ENCODE measurements at places on chromosomes 6 and 20.

DNA sequence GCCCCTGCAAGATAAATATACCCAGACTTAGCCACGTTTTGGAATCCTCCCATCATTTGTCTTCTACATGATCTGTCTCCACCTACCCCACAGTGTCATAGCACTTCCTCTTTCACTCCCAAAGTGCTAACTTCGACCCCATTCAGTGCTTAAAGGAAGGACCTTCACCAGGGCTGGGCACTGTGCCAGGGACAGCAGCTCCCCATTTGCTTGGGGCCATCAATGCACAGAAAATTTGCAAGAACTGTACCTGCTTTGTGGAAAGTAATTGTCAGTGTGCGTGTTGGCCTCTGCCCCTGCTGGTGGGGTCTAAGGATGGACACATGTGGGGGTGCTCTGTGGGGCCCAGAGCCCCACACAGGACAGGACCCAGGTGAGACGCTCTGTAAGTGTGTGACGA is 5.2 kb upstream of the BPIFA2 start:
- DNase-seq, result no peak

GRCh38 chr6:147839708-147840610 is 331.5 kb downstream of the SAMD5 start:
- DNase-seq, result no peak

GRCh38 chr20:53187392-53188068 is 215.4 kb downstream of the TSHZ2 start:
- DNase-seq, result no peak

- no peak for DNase-seq
These were observed 68.2 kb upstream of the XRN2 start for GRCh38 chr20:21234806-21235483.

- DNase-seq, result no peak
These were observed 508.1 kb upstream of the ID4 start for GRCh38 chr6:19329078-19329477.

DNA sequence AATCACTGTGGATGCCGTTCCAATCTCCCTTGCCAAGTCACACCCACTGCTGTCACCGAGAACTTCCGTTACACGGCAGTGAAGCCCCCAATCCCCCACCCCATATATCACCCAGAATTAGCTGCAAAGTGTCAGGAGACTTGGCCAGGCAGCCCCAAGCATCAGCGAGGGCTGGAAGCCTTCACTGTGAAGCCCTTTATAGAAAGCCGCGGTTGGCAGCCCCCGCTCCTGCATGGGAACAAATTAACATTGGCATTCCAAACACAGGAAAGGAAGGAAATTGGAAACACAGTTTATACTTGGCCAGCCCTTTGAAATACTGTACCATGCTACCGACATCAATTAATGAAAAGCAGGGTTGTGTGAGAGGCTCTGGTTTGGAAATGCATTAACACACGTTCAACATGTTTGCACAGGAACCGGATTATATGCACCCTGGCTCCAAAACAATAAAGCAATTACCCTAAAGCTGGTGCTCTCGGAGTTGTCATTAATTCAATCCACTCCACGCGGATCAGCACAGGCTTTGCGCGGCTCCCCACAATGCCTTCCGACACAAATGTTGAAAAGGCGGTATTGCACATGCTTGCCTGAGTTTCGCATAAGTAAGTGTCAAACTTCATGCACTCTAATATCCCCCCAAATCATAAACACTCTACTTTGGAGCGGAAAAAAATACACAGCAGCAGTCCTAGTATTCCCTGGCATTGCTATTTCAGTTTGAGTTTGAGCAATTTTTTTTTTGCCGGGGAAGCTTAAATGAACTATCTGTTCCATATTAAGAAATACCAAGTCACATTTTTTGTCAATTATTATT is 7.1 kb downstream of the BMP7 start:
- DNase-seq, result no peak

DNA sequence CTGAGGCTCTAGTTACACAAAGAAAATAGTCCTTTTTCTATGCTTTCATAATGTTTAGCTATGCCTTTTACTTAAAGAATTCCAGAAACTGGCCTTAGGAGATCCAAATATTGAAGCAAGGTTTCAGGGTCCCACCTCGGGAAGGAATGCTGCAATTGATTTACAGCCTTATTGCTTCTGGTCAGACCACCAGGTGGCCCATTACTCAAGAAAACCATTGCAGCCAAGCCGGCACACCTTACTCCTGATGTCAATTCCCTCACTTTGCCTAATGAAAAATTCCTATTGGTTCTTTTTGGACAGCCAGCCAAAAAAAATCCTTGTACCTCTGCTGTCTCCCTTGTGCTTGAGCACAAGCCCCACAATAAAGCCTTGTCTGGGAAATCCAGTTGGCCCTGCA is 173.9 kb downstream of the LMBRD1 start:
- DNase-seq, result no peak

- peak; percentile 40 for DNase-seq
These were observed 53.2 kb downstream of the PTPN1 start for GRCh38 chr20:50563133-50563944.

DNA sequence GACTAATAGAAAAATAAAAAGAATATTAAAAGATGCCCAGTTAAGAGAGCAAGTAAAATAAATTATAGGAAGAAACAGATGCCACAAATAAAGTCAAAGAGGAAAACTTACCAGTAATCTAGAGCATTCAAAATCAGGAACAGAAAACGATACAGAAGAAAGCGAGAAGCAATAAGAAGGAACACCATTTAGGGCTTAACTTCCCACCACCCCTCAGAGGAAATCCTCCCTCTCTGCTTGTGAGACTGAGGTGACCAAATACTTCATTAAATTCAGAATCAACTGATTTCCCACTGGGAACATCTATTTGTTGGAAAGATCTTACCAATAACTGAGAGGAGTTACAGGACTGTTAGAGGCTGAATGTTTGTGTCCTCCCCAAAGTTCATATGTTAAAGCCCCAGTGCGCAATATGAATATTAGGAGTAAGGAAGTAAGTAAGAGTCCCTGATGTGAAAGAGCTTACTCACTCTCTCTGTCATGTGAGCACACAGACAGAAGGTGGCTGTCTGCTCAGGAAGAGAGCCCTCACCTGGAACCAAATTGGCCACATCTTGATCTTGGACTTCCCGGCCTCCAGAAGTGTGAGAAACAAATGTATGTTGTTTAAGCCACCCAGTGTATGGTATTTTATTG is 19.5 kb downstream of the KATNA1 start:
- DNase-seq, result no peak

- DNase-seq, result no peak
These were observed 51.2 kb upstream of the KCNG1 start for GRCh38 chr20:51074062-51074461.

DNA sequence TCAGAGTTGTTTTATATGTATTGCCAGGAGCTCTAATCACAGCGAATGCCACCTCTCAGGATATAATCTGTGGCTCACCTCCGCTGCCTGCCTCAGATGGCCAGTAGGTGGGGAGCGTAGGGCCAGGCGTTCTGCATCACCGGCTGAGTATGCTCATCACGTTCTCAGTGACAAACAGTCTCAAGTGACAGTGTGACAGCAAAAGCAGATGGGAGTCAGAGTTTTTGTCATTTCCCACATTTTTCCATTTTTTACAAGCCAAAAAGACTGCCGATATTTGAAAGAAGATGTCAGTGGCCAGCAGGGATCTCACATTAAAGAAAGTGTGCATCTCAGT is 208.7 kb downstream of the ALDH8A1 start:
- no peak for DNase-seq

DNA sequence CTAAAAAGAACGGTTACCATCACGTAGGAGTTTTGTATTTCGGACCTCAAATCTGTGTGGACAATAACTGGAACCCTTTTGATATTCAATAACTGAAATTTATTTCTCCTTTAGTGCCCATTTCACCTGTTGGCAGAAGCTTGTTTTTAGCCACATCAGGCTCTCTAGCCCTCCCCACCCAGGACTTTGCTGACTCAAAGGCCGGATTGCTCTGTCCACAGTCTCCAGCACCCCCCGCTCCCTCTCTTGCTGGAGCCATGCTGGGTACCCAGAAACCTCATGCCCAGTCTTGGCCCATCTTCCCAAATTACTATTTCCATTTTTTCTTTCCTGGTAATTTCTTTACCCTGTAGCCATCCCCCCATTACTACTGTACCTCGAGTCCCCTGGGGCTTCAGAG is 55.8 kb upstream of the DUSP22 start:
- no peak for DNase-seq

GRCh38 chr6:11008821-11009220 is 35.3 kb downstream of the ELOVL2 start:
- DNase-seq, result no peak

- DNase-seq, result no peak
These were observed 28.3 kb upstream of the SMIM29 start for GRCh38 chr6:34276881-34277762.

DNA sequence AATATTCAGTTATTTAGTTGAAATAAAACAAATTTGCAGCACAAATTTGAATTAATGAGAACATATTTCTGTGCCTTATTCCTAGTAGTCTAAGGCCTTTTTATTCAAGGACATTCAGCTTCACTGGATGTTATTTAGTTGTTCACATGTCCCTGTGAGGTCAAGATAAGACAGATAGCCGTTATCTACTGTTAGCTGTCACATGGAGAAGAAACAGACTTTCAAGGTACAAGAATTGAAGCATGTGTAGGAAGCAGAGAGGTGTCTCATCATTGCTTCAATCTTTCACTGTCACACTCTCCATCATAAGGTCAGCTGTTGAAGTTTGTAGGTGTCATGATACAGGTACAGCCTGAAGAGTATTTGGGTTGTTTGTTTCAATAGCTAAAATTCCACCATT is 112.9 kb upstream of the JAG1 start:
- no peak for DNase-seq

GRCh38 chr20:41405436-41405835 is 38.8 kb upstream of the EMILIN3 start:
- no peak for DNase-seq

GRCh38 chr6:37913210-37913609 is 93.7 kb downstream of the ZFAND3 start:
- no peak for DNase-seq

GRCh38 chr6:110319843-110320242 is 38.3 kb downstream of the METTL24 start:
- no peak for DNase-seq

DNA sequence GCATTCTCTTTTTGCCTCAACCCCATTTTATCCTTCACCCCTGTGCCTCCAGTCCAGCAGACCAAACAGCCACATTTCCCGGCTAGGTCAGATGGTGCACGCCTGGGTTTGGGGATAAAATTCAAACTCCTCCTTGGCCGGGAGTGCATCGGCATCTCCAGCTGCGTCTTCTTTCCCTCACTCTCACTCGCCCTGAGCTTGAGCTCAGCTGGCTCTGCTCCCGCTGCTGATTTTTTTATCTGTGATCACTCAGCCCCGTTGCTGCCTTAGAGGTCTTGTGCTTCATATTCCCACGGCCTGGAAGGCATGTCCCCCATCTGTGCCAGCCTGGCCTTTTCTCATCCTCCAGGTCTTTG is 6.8 kb upstream of the EZR start:
- DNase-seq, result no peak

- peak; percentile 89 for DNase-seq
These were observed 123.7 kb upstream of the BTN3A2 start for GRCh38 chr6:26241033-26241895.

DNA sequence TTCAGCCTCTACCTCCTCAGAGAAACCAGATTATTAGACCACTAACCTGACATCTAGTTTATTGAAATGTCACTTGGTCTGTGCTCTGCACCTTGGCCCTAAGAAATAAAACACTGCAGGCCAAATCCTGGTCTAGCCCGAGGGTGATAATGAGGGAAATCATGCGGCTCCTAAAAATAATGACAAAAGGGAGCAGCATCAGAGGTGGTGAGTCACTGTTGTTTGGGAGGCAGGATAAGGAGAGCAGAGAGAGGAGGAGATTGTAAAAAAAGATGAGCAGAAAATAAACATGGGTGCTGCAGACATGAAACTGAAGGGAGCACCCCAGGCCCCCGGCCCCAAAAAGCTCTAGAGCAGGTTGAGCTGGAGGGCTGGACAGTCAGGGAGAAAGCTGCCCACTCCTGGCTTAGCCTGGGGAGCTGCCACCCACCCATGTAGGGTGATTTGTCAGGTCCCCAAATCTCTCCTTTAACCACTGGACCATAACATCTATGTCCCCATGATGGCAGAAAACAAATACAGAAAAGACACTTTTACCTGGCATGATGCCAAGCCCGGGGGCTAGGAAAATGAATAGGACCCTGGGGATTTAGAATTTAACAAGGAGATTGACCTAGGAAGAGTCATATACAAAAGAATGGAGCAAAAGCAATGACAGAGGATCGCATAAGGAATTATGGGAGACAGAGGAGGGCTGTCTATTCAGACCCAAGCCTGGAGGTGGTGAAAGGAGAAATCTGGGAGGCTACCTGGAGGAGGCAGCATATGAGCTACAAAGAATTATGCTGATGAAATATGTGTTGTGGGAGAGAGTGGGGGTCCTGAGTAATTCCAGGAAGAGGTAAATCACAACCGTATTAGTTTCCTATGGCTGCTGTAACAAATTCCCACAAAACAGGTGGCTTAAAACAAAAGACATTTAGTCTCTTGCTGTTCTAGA is 103.7 kb downstream of the SNAP25 start:
- no peak for DNase-seq

GRCh38 chr20:52104546-52105441 is 86.8 kb downstream of the ZFP64 start:
- peak; percentile 8 for DNase-seq

DNA sequence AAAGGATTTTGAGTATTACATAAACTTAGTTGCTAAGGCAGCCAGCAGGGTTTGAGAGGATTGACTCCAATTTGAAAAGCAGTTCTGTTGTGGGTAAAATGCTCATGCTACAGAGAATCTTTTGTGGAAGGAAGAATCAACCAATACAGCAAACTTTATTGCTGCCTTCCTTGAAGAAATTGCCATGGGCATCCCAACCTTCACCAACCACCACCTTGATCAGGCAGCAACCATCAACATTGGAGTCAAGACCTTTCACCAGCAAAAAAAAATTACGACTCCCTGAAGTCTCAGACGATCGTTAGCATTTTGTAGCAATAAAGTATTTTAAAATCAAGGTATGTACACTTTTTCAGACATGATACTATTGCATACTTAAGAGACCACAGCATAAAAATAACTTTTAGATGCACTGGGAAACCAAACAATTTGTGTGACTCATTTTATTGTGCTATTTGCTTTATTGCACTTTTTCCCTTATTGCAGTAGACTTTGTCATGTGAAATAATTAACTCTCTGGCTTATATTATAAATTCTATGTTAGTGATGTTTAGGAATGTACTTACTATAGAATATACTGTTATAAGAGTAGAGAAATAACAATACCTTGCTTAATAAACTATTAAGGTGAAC is 390.8 kb downstream of the CDKAL1 start:
- no peak for DNase-seq

GRCh38 chr20:40551125-40551530 is 137.9 kb downstream of the MAFB start:
- DNase-seq, result no peak

GRCh38 chr6:35141007-35141655 is at the start of gene TCP11:
Gene TCP11, minus strand, starts transcription at chr6:35141339. Its CDS starts 469 bp downstream, at chr6:35140870.
- peak; percentile 56 for DNase-seq

All from activated CD8-positive, alpha-beta T cell treated with anti-CD3 and anti-CD28 coated beads for 36 hours (primary cell).